ENCODE measurements at places on chromosomes 7 and 10. TPM values are rescaled to one million over a fixed set of nuclear protein-coding genes. Genes with fewer than 3 reads are reported as not detected.

XRCC2 gene
- 1.1 TPM for total RNA-seq

DNA sequence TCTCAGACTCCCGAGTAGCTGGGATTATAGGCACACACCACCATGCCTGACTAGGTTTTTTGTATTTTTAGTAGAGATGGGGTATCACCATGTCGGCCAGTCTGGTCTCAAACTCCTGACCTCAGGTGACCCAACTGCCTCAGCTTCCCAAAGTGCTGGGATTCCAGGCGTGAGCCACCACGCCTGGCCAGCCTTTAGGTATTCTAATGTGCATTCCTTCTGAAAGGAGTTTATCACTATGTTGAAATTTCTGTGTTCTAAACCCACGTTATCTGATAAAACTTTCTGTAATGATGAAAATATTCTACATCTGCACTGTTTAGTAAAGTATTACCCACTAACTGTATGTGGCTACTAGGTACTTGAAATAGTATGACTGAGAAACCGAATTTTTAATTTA lies 110.6 kb upstream of the IMMP2L start:
- no peak for DNase-seq

GRCh38 chr7:79436378-79436777 lies 17.1 kb downstream of the MAGI2 start:
- no peak for DNase-seq

DNA sequence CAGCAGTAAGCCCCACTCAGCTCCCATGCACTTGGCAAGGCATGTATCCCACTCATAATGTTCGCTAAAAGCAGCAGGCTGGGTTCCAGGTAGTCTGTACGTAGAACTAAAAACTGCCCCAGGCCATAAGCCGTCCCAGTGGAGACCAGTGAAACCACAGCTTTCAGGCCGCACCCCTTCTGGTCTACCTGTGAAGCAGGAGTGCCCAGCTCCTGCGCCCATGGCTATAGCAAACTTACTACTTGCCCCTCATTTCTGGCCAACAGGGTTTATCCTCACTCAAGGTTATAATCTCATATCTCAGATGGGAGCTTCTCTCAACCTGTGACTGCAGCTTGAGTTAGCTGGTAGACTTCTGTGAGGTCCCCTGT lies 338.2 kb upstream of the LRRTM3 start:
- DNase-seq, result no peak

- no peak for DNase-seq
Measured at GRCh38 chr10:8696746-8697145, 642.3 kb downstream of the GATA3 start.

Measured in fibroblast of the aortic adventitia (primary cell).